Renal cortex interstitium (tissue), 15 donors: ENCODE measurements at places on chromosomes 12 and 14.

- DNase-seq: no peak
Measured at GRCh38 chr14:93033084-93033982, 82.4 kb downstream of the ITPK1 start.

DNA sequence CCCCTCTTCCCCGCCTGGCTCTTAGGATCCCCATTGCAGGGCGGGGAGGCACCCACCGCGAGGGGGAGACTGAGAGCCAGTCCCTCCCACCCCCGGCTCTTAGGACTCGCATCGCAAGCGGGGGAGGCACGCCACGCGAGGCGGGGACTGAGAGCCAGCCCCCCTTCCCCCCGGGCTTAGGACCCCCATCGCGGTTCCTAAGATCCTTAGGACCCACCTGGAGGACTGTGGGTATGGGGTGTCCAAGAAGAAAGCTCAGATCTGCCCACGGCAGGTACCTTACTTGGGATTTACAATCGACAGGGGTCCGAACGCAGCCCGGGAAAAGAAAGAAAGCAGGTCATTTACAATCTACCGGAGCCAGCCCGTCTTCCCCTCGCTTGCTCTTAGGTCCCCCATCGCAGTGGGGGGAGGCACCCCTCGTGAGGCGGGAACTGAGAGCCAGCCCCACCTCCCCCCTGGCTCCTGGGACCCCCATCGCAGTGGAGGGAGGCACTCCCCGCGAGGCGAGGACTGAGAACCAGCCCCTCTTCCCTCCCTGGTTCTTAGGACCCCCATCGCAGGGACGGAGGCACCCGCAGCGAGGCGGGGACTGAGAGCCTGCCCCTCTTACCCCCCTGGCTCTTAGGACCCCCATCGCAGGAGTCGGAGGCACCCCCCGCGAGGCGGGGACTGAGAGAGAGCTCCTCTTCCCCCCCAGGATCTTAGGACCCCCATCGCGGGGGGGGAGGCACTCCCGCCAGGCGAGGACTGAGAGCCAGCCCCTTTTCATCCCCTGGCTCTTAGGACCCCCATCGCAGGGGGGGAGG is 43.7 kb downstream of the DDX11 start:
- peak; percentile 70 for DNase-seq

DNA sequence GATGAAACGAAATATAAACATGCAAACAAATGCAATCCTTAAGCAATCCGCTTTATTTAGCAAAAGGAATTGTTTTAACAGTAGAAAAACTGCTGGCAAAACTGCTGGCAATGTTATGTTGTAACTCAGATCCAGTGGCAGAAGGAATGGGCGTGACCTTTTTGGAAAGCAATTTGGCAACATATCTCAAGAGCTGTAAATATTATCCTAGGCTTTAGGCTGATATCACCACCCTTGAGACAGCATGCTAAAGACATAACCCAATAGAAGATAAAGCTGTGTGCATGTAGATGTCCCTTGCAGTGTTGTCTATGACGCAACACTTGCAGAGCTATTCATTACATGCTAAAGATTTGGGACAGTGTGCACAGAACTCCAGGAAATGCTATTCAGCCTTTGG is 138.5 kb downstream of the DICER1 start:
- no peak for DNase-seq

DNA sequence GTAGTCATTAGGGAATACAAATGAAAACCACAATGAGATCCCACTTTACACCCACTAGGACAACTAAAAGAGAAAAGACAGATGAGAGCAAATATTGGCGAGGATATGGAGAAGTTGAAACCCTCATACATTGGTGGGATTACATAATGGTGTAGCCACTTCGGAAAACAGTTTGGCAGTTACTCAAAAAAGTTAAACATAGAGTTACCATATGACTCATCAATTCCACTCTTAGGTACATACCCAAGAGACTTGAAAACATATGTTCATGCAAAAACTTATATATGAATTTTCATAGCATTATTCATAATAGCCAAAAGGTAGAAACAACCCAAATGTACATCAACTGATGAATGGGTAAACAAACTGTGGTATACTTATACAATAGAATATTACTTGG is 27.1 kb downstream of the ALDH1L2 start:
- no peak for DNase-seq

GRCh38 chr14:53539489-53540126 is 386.5 kb upstream of the DDHD1 start:
- peak; percentile 81 for DNase-seq

DNA sequence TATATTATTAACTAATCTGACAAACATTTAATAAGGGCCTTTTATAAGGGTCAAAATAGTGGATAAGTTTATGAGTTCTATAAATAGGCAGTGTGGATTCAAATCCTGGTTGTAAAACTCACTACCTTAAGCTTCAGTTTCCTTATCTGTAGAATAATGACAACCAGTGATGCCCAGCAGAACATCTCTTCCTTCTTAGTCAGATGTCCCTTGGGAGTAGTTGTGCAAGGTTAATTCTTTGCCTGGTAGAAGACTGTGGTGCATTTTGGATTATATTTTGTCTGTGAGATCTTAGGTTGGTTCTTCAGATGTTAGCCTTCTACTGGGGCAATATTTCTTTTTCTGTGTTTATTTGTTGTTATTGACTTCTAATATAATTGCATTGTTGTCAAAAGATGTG is 59.5 kb downstream of the ARID2 start:
- no peak for DNase-seq

- no peak for DNase-seq
Measured at GRCh38 chr14:102984336-102985102, 62.1 kb downstream of the AMN start.

- DNase-seq: no peak
Measured at GRCh38 chr12:26684101-26684500, 148.9 kb downstream of the ITPR2 start.

- no peak for DNase-seq
Measured at GRCh38 chr12:76571256-76571655, 11.7 kb upstream of the OSBPL8 start.

GRCh38 chr14:23094666-23095195 is at the start of gene ACIN1:
Gene ACIN1, minus strand, starts transcription at chr14:23095136. Its CDS starts 24 bp downstream, at chr14:23095112.
- no peak for DNase-seq

DNA sequence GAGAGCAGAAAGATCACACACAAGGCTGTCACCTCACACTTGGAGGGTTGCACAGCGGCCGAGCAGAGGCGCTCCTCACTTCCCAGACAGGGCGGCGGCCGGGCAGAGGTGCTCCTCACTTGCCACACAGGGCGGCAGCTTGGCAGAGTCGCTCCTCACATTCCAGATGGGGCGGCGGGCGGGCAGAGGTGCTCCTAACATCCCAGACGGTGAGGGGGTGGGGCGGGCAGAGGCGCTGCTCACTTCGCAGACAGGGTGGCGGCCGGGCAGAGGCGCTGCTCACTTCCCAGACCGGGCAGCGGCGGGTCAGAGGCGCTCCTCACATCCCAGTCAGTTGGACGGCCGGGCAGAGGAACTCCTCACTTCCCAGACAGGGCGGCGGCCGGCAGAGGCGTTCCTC is 9.1 kb downstream of the TMBIM4 start:
- no peak for DNase-seq

GRCh38 chr12:131052063-131052781 is 98.5 kb downstream of the ADGRD1 start:
- DNase-seq: no peak

DNA sequence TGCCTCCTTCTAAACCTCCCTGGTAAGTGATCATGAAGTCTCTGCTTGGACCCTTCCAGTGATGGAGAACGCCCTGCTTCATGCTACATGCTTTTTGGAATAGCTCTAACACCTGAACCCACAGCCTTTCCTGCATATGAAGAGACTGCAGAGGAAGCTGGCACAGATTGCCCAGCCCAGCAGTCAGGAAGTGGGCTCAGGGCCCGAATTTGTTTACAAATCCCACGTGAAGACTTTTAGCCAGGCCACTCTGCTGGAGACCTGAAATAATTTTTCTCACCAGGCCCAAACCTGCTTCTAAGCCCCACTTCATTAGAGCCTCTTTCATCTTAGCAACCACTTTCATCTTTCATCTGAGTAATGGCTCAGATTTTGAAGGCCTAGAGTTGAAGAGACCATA is 22.9 kb downstream of the RTN1 start:
- no peak for DNase-seq

GRCh38 chr14:74756326-74756725 is 6.8 kb upstream of the YLPM1 start:
- no peak for DNase-seq

GRCh38 chr14:65933400-65934069 is 521.0 kb downstream of the FUT8 start:
- DNase-seq: no peak

DNA sequence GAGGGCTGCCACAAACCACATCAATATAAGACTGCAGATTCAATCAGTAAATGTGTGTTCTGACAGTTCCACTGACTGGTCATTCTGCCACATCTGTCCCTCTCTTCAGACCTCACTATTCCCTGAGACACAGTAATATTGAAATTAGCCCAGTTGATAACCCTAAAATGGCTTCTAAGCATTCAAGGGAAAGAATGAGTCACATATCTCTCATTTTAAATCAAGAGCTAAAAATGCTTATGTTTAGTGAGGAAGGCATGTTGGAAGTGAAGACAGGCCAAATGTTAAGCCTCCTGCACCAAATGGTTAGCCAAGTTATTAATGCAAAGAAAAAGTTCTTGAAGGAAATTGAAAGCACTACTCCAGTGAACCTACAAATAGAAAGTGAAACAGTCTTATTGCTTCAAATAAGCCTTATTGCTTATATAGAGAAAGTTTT is 24.5 kb upstream of the KIF21A start:
- DNase-seq: no peak

GRCh38 chr14:100082723-100083122 is 17.5 kb downstream of the EVL start:
- DNase-seq: no peak
